ENCODE measurements at places on chromosomes 12 and 14. TPM values are rescaled to one million over a fixed set of nuclear protein-coding genes. Genes with fewer than 3 reads are reported as not detected.

The RAB3IP gene
- total RNA-seq: 85.6 TPM

The SELPLG gene
- total RNA-seq: not detected

The NOVA1 gene
- total RNA-seq: 23.7 TPM

The MORN3 gene
- 1.5 TPM for total RNA-seq

DNA sequence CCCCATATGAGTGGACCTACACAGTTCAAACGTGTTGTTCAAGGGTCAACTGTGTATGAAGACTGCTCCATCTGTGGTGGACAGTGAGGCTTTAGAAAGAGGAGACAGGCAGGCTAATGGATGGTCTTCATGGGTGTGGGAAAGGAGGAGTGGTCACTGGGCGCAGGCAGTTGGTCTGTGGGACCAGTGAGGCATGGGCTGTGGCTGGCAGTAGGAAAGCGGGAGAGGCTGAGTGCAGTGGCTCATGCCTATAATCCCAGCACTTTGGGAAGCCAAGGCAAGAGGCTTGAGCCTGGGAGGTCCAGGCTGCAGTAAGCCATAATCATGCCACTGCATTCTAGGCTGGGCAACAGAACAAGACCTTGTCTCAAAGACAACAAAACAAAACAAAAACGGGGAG lies 2.0 kb upstream of the NR4A1 start:
- no peak for DNase-seq

- DNase-seq: peak; percentile 12
Measured at GRCh38 chr14:59189091-59189785, 771 bp downstream of the DAAM1 start.

GRCh38 chr12:119864591-119864990 lies 12.5 kb downstream of the CIT start:
- no peak for DNase-seq

GRCh38 chr14:100383727-100384158 lies 60.6 kb downstream of the SLC25A47 start:
- DNase-seq: peak; percentile 58

Data from progenitor cell of endocrine pancreas (in vitro differentiated cells).